Osteocyte (in vitro differentiated cells): ENCODE measurements at places on chromosomes 4 and X.

DNA sequence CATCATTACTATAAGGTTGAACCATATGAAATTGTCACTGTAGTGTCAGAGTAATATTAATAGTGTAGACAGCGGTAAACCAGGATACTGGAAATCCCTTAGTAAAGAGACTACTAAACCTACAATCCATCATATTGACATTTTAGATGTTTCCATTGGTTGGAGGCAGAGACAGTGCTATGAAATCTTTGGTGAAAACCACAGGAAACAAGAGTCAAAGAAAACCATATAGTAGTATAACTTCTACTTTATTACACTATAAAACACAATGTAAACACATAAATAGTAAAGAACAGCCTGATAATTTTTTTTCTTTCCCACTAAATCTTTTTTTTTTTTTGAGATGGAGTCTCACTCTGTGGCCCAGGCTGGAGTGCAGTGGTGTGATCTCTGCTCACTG lies 15.9 kb downstream of the RELL1 start:
- no peaks in the 10 kb centered on the region for H3K36me3 ChIP-seq
- H3K27me3 ChIP-seq: no peaks in the 10 kb centered on the region
- H3K4me1 ChIP-seq: peaks cover 17% of the 10 kb centered on the region
- no peak for DNase-seq

GRCh38 chr4:60930866-60931265 lies 269.3 kb upstream of the ADGRL3 start:
- H3K27ac ChIP-seq: no peak overlapping the region
- no peak for DNase-seq
- no peak overlapping the region for H3K4me3 ChIP-seq

GRCh38 chrX:12139934-12140611 lies 1.8 kb downstream of the FRMPD4 start:
- H3K27me3 ChIP-seq: peaks cover 14% of the 10 kb centered on the region
- peak overlapping the region; percentile 69 for H3K4me3 ChIP-seq
- no peak overlapping the region for H3K27ac ChIP-seq
- no peaks in the 10 kb centered on the region for H3K36me3 ChIP-seq
- peaks cover 21% of the 10 kb centered on the region for H3K4me1 ChIP-seq

GRCh38 chr4:79886021-79886420 lies 187.0 kb downstream of the ANTXR2 start:
- no peak overlapping the region for H3K4me3 ChIP-seq
- H3K4me1 ChIP-seq: no peaks in the 10 kb centered on the region
- DNase-seq: no peak
